ENCODE measurements at places on chromosomes 13 and 19.

DNA sequence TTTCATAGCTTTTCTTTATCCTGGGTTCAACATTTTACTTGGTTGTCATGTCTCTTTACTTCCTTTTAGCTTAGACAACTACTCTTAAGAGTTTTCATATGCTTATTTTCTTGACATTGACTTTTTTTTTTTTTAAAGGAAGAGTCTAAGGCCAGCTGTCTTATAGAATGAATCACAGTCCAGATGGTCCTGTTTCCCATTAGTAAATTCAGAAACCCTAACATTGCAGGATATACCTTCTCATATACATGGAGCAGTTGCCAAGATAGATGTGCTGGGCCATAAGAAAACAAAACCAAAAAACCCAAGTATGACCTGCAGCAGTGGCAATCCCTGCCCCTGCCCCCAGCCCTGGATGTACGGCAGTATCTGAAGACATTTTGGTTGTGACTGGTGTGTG lies 72.8 kb downstream of the COG3 start:
- DNase-seq, result no peak

GRCh38 chr13:50208826-50209335 lies 193.6 kb downstream of the KCNRG start:
- DNase-seq, result no peak

GRCh38 chr13:47843005-47843404 lies 158.1 kb downstream of the SUCLA2 start:
- no peak for DNase-seq

DNA sequence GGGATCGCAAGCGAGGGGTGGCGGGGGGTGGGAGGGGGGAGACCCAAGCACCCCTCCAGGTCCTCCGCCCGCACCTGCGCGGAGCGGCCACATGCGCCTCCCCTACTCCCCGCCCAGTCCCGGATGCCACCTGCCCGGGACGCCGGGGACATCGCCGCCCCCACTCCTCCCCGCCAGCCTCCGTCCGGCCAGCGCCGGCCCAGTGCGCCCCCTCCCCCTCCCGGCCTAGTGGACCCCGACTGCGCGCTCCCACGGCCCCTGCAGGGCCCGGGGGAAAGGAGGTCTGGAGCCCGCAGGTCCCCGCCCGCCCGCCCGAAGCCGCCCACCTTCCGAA lies 263 bp downstream of the RHPN2 start:
- no peak for DNase-seq

DNA sequence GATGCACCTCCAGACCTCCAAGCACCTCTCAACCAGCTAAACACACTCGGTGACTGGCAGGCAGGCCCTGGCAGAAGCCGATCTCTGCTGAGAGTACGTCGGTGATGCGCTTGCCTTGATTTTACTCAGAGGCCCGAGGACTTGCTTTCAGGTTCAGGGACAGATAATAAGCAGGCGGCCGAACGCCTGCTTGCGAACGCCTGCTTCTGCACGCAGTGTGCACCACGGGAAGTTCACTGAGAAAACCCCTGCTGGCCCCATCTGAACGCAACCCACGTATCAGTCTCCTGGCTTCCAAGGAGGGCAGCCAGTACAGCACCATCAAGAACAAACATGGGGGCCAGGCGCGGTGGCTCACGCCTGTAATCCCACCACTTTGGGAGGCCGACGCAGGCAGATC lies 108.0 kb downstream of the STK24 start:
- DNase-seq, result no peak

DNA sequence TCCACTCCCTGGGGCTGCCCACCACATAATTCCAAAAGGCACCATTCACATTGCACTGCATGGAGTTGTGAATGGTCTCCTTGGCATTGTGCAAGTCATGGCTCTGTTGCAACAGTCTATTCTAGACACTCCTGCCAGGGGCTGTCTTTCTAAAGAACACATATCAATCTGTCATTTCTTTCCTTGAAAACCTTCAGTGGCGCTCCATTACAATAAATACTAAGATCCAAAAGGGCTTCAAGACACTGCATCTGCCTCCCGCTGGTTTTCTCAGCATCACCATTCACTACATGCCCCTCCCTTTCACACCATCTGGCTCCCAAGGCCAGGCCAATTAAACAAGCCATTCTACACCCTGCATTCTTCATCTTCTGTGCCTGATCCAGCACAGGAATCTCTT lies 32.2 kb upstream of the TM9SF2 start:
- DNase-seq, result no peak

GRCh38 chr19:55042344-55042678 lies 4.2 kb upstream of the GP6 start:
- no peak for DNase-seq

DNA sequence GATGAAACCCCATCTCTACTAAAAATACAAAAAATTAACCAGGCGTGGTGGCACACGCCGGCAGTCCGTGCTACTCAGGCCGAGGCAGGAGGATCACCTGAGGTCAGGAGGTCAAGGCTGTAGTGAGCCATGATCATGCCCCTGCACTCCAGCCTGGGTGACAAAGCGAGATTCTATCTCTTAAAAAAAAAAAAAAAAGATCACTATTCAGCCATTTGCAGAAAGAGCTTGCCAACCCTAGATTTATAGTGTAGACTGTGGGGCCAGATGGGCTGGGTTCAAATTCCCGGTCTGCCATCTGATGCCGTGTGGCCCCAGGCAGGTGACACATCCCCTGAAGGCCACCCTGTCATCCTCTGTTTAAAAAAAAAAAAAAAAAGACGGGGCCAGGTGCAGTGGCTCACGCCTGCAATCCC lies 28.9 kb downstream of the SMIM24 start:
- DNase-seq, result no peak

Measured in esophagus squamous epithelium (tissue), 5 donors.